Femur (tissue), 1 donor: ENCODE measurements at places on chromosomes 12 and 14.

DNA sequence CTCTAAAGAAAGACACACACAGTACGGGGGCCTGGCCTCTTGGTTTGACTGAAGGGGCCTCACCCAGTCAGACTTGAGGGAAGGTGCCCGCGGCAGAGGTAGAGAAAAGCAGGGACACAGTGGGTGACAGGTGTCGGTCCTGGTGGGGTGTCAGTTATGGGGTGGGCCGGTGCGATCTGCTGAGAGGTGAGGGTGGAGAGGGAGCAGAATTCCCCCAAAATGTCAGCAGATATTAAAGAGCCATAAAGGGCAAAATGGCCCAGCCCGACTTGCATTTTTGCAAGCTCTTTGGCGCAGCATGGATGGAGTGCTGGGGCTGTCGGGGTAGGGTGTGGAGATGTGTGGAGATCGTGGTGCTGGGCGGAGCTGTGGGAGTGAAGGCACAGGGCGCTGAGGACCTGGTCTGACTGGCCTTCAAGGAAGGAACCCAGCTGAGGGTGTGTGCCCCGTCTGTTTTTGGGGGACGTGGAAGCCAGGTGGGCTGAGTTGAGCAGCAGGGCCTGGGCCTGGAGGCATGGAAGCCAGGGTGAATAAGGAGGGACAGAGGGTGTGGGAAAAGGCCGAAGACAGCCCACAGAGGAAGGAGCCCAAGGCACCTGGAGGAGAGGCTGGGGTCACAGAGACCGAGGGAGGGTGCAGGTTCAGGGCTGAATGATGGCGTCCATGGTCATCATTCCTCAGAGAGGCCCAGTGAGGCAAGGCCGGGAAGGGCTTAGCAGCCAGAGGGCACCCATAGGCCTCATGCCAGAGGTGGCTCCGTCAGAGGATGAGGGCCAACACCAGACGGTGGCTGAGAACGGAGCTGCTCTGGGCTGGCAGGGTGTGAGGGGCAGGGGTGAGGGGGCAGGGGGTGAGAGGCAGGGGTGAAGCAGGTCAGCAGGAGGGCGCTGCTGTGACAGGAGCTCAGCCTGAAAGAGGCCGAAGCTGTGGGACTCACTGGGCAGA, 48.2 kb upstream of the DYNC1H1 start:
- no peak for DNase-seq

DNA sequence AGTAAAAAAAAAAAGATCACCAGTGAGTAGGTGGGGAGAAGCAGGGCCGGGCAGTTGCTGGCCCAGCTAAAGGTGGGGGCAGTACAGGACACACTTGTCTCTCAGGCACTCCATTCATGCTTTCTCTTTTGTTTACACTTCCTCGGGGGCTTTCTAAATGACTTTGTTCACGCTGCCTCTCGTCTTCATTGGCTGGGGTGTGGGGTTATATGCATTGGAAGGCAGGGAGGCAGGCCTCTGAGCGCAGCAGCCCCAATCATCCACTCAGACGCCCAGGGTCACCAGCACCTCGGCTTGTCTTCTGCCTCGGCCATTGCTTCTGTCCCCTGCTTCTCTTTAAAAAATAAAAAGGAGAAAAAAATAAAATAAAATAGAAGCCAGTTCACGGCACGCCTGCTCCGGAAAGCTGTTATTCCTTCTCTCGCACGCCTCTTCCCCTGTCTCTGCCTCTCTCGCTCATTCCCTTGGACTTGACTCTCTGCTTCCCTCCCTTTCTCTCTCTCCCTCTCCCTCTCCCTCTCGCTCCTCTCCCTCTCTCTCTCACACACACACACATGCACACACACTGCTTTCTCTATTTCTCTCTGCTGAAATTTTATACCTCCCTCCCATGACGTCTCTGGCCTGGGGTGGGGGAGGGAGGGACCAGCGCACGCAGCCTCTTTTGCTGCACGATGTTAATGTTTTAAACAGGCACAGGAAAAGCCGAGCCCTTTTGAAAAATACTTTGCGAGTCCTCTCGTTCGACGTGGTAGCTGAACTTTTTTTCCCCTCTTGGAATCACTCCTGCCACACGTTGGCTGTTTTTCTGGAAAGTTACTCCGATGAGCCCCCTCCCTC, at the start of gene TGFB3:
Gene TGFB3, minus strand, starts transcription at position 570 of the 840 bp plus-strand sequence. CDS start 1,102 bp downstream, outside the sequence.
- peak; percentile 96 for DNase-seq

DNA sequence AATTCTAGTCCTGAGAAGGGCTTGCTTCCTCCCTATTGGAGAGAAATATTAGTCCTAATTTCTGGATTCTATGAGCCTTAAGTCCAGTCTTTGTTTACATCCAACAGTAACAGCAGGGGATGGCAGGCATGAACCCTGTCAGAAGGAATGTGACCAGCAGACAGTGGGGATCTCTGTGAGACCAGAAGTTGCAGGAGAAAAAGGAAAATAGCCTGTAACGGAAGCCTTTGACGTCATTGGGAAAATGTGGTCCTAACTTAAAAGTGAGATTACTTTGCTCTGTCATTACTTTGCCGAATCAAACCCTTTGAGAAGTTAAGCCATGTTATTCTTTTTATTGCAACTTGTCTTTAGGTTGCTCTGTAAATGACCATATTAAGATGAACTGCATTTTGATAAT, 218.2 kb upstream of the PRICKLE1 start:
- DNase-seq, result no peak

DNA sequence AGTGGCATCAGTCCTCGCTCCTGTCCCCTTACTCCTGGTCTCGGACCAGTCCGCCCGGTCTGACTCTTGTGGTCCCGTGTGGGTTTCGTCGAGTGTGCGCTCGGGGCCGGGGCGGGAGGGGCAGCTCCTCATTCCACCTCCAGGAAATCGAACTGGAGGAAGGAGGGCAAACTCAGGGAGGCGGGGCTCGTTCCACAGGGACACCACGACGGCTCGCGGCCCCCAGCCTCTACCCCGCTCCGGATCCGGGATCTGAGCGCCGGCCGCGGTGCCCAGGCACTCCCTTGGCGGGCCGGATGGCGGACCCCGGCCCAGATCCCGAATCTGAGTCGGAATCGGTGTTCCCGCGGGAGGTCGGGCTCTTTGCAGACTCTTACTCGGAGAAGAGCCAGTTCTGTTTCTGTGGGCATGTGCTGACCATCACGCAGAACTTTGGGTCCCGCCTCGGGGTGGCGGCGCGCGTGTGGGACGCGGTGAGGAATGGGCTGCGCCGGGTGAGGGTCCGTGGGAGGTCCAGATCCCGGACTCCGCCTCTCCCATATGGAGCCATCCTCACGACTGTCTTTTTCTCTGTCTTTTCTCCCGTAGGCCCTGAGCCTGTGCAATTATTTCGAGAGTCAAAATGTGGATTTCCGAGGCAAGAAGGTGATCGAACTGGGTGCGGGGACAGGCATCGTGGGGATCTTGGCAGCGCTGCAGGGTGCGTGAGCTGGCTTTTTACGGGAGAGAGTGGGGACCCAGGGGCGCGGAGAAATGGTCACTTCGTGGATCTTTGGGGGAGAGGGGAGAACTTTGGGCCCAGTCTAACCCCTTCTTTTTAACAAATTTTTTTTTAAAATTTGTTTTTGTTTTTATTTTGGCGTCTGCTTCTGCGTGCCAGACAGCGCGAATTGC, at the start of gene EEF1AKMT3:
Gene EEF1AKMT3, plus strand, starts transcription at position 186 of the 894 bp plus-strand sequence. Its CDS starts 111 bp downstream, at position 297.
- DNase-seq, result peak; percentile 76

DNA sequence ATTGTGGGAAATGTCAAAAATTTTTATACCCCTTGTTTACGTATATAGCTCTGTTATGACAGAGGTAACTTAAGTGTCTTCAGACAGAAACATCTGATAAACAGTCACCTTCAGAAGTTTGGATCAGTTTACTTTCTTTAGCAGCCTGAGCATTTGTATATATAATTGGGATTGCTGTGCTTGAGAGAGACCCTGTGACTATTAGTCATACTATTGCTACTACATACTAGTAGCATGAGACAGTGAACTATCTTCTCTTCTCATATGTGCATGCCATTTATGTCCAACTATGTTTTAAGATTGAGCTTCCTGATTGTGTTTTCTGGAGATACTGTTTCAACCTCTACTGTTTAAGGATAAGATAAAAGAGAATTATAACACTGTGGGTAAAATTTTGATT, 101.5 kb downstream of the PDE6H start:
- no peak for DNase-seq

DNA sequence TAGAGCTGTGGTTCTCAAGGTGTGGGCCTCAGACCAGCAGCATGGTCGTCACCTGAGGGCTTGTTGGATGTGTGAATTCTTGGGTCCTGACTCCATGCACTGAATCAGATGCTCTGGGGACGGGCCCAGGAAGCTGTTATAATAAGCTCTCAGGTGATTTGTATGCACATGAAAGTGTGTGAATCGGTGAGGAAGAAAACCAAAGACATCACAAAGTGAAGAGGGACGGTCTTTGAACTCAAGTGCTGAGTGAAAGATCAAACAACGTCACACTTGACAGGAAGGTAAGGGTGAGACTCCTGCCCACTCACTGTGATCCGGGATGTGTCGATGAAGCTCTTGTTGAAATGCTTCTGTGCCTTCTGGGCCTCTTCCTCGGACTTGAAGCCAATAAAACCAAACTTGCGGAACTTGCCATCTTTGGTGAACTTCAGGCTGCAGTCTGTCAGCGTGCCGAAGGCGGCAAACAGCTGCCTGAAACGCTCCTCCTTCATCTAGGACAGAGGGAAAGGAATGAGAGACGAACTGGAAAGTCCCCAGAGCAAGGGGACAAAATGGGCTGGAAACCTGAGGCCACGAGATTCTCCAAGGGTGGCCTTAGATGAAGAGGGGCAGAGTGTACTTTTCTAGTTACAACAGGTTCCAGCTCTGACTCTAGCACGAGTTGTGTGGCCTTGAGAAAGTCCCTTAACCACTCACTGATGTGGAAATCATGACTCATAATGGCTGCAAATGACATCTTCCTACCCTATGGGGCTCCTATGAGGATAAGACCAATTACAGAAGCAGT, 4.0 kb downstream of the RBM19 start:
- DNase-seq, result no peak

DNA sequence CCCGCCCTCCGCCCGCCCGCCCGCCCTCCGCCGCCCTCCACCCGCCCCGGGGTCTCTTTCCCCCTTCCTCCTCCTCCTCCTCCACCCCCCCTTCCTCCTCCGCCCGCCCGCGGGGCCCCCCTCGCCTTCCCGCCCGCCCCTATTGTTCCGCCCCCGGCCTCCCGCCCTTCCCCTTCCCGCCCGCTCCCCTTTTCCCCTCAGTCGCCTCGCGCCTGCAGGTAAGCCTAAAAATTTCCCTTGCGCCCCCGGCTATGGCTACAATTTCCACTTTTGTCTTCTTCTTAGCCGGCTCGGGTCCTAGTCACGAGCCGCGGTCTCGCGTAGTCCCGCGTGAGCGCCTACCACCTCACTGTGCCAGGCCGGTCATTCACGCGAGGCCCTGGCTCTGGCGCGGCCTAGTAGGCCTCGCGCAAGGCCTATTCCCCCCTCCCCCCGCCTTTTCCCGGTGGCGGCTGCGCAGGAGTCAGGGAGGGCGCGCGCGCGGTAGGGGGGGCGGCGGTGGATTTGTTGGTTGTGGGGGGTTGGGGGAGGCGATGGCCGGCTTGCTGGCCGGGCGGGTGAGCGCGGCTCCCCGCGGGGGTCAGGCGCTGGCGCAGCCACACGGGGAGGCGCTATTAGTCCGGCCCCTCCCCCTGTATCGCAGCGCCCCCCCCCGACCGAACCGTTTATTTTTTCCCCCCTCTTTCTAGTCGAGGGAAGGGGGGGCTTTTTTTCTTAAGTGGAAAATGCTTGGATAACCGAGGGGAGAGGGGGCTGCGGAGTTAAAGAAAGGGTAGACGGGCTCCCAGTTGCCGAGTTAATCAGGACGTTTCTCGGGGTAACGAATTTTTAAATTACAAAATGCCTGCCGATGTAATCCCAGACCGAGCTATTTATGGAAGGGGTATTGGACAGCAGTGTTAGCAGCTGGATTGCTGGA, 516 bp downstream of the PCBP2 start:
- peak; percentile 93 for DNase-seq

DNA sequence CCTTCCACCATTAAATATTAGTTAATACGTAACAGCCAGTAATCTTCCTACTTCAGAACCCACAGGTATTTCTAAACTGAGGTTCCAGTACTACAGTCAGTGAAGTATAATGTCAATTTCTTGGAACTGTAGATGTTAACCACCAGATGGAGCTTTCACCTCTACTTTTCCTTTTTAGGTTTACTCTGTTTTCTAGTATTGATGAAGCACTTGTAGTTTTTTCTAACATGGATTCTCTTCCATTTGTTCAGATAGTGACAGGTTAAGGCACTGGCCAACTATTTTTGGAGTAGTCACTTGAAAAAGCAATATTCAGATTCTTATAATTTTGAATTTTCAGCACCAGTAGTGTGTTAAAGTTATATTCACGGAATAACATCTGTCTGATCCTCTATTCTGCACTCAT, 4.6 kb upstream of the SEC23A start:
- no peak for DNase-seq

DNA sequence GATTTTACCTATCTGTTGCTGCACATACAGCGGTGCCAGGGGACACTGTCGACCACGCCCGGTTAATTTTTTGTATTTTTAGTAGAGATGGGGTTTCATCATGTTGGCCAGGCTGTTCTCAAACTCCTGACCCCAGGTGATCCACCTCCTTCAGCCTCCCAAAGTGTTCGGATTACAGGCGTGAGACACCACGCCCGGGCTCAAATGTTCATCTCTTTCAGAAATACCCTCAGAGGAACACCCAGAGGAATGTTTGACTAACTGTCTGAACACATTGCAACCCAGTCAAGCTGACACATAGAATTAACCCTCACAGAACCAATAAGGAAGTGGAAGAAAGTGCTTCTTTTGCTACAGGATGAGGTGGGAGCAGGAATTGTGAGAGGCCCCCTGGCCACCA, 15.0 kb upstream of the ETFBKMT start:
- DNase-seq, result no peak

GRCh38 chr12:44972746-44973421, 78.0 kb downstream of the DBX2 start:
- no peak for DNase-seq

DNA sequence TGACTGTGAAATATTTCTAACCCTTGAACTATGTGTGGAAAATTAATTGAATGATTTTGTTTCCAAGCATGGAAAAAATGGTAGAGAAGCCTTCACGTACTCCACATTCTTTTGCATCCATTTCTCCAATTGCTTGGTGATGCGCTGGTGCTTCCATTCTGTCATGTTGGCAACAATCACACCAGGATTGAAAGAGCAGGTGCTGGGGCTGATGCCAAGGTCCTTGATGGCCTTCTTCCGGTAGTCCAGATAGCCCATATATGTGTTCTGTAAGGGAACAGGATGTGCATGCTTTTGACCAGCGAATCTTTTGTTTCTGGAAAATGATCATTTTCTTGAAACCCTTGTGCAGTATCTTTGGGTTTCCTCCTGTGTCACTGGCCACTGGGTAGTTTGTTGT, 28.6 kb downstream of the TDG start:
- peak; percentile 55 for DNase-seq

- DNase-seq, result no peak
These were observed 181.1 kb downstream of the ALX1 start for GRCh38 chr12:85461127-85461526.

DNA sequence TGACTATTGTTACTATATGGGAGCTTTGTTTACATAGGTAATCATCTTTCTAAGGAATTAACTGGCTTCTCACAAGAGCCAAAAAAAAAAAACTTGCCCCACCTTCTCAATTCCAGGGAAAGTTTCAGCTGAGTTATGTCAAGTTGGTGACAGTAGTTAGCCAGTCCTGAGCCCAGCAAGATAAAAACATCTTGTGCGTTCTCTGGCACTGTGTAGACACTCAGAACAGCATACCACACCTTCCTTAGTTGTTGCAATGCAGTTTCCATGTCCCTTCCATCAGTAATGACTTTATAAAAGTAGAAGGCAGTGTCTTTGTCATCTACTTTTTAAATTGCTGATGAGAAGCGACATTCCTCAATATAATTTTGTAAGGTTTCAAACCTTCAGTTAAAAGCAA, 50.2 kb downstream of the PTPN21 start:
- no peak for DNase-seq
